Vagina (tissue), 2 donors: ENCODE measurements at places on chromosomes 1 and 21.

GRCh38 chr21:35088319-35088771, 39.2 kb upstream of the RUNX1 start:
- no peak for DNase-seq

DNA sequence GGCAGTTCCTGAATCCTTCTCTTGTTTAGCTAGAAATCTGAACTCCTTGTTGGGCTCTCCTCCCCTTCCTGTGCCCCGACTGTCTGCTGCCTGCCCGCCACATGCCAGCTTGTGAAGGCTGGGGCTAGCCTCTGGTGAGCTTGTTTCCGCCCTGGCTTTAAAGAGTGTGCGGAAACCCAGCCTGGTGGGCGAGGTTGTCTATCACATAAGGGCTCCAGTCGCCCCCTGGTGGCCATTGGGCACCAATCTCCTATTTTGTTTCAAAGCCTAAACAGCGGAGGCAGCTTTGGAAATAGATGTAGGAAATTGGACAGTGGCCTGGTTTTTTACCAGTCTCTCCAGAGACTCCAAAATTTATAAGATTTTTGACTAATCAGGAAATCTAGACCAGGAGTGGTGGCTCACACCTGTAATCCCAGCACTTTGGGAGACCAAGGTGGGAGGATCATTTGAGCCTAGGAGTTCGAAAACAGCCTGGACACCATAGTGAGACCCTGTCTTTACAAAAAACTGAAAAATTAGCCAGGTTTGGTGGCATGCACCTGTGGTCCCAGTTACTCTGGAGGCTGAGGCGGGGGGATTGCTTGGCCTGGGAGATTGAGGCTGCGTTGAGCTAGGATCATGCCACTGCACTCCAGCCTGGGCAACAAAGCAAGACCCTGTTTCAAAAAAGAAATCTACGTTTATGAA, 9.8 kb downstream of the ATP8B2 start:
- no peak for DNase-seq

DNA sequence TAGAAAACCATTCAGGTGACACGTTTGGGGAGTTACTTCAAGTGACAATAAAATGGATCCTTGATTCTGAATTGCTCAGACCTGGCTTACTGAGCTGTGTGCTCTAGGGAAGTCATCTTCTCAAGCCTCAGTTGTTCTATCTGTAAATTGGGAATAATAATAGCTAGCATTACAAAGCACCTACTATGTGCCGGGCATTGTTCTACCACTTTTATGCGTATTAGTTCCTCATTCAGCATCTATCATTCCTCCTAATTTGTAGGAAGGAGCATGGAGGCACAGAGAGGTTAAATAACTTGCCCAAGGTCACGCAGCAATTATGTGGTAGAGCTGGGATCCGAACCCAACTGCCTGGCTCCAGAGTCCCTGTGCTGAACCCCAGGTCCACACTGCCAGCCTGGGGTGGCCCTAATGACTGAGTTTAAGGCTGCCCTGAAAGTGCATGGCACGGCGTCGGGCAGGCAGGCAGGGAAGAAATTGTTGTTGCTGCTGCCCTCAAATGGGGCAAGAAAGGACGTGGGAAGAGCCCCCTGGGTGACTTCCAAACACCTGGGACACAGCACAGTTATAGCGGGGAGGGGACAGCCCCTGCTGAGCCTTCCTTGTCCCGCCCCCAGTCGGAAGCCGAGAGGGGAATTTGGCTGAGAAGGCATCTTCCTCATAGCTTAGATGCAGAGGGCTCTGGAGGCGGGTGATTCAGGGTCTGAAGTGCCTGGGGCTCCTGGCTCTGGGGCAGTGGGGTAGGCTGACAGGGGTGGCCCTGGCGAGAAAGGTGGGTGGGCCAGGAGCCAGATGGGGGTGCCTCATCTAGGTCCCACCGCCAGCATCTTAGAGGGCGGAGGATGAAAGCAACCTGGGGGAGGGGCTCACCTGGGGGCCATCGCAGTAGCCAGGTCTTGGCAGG, 86.5 kb upstream of the IFFO2 start:
- no peak for DNase-seq

DNA sequence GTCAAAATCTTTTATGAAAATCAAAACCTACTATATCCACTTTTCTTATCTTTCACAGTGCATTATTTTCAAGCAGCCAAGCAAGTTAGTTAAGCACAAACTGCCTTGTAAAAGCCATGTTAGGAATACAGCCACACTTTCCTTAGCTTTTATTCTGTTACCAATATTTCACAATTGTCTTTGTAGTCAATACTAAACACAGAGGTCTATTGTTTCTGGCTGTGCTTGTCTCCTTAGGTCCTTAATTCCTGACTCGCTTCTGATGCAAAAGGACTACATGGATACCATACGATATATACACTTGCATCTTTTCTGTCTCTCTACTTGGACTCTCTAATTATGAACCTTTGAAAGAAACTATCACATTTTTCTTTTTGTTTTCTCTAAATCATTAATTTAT, 331.8 kb downstream of the NEGR1 start:
- DNase-seq, result no peak

- no peak for DNase-seq
Measured at GRCh38 chr1:158119976-158120653, 60.6 kb upstream of the CD1D start.

DNA sequence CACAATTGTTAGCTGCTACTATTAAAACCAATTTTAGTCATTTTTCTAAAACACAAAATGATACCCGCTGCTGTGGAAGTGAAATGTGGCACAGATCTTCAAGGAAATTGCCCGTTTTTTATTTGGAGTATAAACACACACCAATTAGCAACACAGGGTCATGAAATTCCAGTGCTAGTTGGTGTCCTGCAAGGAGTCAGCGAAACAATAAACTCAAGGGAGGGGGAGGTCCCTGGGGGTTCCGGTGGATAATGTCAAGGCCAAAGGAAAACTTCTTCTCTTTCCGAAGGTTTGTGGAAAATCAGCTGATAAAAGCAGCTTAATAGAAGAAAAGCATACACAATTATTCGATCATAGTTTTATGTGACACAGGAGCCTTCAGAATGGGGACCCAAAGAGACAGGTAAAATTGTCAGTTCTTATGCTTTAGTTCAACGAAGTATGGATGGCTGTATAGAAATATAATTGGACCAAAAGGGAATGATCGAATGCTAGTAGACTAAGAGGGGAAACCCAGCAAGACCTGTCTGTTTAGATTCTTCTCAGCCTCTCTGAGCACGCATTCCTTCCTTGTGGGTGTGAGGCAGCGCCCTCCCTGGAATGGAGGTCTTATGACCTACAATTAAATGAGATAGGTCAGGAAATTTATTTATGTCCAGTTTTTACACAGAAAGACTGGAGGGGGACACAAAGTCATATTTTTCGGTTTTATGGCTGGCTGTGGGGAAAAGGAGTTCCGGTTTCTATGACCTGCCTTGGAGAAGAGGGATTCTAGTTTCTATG, 65.9 kb downstream of the KCNK1 start:
- no peak for DNase-seq

DNA sequence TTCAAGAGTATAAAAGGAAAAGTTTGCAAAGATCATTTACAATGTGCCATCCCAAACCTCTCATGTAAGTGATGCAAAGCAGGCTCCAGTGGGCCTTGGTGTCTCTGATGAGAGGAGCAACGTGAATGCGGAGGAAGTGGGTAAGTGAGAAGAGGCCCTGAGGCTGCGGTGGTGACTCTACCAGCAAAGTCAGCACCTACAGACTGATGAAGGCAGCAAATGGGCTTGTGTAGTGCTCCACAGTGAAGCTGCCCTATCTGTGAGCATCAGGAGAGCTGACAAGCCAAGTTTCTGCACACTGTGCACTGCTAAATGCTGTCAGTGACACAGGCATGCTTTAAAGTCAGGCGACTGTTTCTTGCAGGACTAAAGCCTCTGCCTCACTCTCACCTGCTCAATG, 15.6 kb upstream of the RAP1A start:
- DNase-seq, result no peak

GRCh38 chr21:16427587-16428087, 697.9 kb downstream of the USP25 start:
- DNase-seq, result no peak

DNA sequence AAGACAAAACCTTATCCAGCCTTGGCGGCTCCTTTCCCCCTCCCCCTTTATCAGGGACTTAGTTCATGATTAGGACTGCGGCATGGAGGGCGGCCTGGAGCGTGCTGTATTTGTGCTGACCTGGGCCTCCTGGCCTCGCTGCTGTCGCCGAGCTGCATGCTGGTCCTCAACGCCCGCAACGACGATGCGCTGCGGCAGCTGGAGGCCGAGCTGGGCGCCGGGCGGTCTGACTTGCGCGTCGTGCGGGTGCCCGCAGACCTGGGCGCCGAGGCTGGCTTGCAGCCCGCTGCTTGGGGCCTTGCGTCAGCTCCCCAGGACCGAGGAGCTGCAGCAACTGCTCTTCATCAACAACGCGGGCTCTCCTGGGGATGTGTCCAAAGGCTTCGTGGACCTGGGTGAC, 70.9 kb downstream of the TM2D1 start:
- no peak for DNase-seq

DNA sequence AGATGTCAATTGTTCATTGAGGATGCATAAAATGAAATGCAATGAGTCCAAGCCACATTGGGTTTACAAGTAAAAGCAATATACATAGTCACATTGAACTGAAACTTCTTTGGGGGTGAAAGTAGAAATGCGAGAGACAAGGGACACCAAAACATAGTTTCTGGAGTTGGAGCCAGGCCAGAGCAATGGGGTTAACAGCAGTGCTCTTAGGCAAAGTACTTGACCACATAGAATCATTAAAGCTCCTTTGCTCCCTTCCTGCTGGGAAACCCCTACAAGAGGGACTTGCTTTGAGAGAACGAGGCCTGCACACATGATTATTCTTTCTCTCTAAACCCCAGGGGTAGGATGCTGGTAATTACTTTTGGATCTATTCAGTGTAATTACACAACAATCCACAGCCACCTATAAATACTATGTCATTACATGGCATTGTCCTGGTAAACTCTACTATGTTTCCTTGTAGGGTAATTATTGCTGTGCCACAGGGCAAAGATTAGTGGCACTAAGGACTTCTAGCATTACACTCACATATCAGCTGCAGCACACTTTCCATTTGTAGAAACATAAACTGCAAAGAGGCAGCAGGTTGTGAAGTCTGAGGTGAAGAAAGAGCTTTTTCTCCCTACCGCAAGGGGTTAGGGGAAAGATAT, 421.6 kb upstream of the PBX1 start:
- no peak for DNase-seq

- no peak for DNase-seq
Measured at GRCh38 chr1:184262109-184262508, 124.7 kb upstream of the C1orf21 start.

DNA sequence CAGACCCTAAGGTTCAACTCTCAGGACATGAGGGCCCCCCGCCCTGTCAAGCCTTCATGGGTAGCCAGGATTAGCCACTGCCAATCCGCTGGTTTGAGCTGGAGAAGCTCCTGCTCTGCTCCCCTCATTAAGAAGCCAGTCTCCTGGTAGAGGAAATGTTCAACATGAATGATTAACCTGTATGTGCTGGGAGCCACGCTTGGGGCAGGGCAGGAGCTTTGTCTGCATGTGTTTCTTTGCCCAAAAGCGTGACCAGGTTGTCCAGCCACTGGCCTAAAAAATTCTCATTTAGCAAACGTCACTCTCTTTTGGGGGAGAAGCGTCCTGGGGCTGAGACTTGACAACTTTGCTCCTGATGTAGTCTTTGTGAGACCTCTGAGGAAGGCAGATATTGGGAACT, 96.5 kb downstream of the RRAGC start:
- DNase-seq, result no peak

DNA sequence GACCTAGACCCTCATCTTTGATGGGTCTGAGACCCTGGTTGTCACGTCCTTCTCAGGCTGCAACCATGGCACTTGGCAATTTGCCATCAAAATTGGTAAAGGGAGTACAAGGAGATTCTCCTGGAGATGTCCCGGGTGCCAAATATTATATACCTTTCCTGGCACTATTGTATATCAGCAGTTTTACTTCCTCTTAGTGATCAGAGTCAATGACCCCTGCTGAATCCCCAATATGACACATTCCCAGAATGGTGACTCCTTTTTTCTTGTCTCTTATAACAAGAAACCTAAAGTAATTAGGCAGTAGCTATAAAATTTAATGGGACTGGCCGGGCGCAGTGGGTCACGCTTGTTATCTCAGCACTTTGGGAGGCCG, 39.6 kb upstream of the CDC42BPA start:
- no peak for DNase-seq

DNA sequence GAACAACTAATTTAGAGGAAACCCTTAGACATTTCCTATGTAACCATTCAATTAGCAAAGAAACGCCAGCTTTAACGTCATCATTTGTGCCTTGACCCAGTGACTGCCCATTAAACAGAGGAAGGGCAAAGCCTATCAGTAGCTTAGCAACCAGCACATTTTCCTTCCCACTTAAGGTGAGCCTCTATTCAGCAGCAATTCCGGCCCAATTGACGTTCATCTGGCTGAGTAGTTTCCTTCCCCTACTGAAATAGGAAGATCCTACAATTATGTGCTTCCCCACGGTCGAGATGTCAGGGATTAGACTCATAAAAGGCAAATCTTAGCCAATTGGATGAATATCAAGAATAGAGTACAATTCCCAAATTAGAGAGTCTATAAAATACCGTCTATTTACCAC, 482.1 kb upstream of the ADAMTS5 start:
- no peak for DNase-seq

- DNase-seq, result no peak
Measured at GRCh38 chr21:26191609-26192008, 21.0 kb upstream of the APP start.

DNA sequence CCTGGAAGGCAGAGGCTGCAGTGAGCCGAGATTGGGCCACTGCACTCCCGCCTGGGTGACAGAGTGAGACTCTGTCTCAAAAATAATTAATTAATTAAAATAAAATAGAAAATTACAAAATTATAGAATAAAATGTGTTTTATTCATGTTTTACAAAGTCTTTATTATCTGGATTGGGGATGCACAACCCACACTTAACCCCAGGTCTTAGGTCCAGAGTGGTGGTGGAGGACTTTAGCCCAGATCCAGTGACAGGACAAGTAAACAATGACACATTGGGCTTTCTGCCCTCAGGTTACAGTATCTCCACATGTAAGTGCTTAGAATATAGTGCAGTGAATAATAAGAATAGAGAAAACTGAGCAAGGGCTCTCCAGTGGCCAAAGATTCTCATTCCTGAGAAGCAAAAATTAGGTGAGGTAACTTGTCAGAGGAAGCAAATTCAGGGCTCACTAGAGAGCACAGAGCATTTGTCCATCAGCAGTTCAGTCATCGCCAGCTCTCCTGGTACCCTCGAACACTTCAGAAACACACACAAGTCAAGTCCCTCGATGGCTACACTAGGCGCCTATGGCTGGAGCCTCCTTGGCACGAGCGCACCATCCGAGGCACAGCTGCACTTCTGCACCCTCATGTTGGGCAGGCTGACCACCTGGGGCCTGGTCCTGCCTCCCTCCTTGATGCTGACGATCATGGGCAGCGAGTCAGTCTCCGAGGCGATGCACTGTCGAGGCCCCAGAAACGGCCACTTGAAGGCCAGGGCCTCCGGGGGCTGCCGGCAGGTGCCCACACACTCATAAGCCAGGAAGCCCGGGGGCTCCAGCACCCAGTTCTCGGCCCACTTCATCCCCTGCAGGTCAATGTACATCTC, 2.6 kb downstream of the LEFTY1 start:
- DNase-seq, result no peak

GRCh38 chr1:234836045-234836681, 226.2 kb upstream of the IRF2BP2 start:
- no peak for DNase-seq
